ENCODE measurements at places on chromosomes 4 and X.
A peak's percentile ranks its signal among the peaks of the same experiment; 100 is the strongest.

DNA sequence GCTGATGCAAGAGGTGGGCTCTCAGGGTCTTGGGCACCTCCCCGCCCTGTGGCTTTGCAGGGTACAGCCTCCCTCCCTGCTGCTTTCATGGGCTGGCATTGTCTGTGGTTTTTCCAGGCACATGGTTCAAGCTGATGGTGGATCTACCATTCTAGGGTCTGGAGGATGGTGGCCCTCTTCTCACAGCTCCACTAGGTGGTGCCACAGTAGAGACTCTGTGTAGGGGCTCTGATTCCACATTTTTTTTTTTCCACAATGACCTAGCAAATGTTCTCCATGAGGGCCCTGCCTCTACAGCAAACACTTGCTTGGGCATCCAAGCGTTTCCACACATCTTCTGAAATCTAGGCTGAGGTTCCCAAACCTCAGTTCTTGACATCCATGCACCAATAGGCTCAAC is 657.9 kb upstream of the CT83 start:
- no peak for DNase-seq

- no peak for DNase-seq
Measured at GRCh38 chr4:149790172-149790907, 25.3 kb downstream of the IQCM start.

DNA sequence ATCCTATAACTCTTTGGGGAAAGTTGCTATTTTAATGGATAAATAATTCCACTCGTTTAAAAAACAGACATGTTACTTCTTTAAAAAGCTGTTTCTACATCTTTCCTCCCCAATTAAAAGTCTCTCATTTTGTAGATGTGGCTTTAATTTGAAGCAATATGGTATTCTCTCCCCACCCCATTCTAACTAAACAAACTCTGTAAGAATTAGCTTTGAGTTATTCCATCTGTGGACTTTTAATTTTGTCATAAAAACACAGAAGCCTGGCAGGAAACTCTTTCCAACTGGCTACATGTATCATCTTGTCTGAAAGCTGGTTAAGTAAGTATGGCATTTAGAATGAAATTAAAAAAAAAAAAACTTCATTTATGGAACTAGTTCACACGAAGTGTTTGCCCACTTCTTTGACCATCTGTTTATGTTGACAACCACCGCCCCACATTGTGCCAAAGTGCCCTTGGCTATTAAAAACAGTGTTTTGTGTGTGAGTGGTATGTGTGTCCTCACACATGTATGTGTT is 140.3 kb downstream of the NAA11 start:
- DNase-seq, result no peak

DNA sequence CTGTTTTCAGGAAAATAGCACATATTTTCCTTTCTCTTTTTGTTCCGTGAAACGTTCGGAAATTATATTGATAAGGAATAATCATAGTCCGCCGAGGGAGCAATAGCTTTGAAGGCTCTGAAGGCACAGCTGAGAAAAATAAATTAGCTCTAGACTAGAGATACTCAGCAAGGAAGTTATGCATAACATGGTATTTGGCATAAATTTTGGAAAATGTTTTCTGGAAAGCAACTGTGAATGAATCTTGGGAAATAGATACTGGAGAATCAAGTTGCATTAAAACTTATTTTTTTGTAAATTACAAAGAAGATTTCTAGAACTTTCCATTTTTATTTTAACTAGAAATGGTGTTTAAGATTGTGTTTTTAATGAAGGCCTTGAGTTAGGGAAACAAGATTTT is 92.4 kb downstream of the HPRT1 start:
- DNase-seq, result no peak

DNA sequence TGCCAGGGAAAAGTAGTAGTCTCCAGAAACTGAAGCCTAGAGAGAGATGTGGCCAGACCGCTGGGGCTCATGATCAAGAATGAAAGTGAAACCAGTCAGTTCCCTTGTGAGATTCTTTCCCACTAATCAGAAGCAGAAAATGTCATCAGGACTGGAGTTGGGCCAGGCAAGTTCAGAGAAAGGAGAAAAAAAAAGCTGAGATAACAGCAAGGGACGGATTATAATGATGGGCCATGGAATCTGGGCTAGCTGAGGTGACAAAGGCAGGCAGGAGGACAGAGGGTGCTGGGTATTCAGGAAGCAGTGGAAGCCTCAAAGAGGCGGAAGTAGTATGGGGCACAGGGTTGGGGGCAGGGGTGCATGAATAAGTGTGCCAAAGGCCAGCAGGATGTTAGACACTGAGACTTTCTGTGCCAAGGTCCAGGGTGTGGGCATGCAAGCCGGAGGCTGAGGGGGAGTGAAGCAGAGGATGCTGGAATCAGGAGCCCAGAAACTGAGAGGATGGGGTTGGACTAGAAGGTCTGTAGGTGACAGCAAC is 2.5 kb downstream of the CXorf38 start:
- peak; percentile 36 for DNase-seq

DNA sequence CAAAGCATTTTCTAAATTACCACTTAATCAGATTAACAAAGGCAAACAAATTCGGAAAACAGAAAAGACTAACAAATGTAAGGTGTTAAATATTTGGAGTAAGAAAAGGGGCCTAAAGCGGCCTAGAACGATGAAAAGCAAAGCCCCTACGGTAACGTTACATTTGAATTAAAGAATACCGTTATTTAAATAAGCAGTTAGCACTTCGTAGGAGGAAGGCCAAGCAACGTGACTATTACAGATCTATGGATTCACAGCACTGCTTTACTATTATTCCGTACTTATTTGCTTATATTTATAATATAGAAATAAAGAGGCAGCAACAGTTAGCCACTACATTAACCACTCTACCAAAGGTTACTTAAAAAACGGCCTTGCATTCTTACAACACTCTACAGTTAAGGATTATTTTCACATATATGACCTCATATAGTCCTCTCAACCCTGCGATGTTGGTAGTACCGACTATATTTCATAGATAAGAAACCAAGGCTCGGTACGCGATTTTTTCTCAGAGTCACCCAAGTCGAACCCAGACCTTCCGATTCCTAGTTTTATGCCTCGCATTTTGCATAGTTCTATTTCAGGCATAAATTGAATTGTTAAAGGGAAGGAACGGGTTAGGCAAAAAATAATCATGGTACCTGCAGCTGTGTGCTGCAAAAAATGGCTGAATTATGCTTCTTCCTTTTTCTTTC is 2.9 kb downstream of the KLHL15 start:
- no peak for DNase-seq

GRCh38 chr4:82430964-82431745 is 765 bp downstream of the ENOPH1 start:
- peak; percentile 38 for DNase-seq

GRCh38 chrX:21645431-21645830 is 12.7 kb downstream of the KLHL34 start:
- no peak for DNase-seq

DNA sequence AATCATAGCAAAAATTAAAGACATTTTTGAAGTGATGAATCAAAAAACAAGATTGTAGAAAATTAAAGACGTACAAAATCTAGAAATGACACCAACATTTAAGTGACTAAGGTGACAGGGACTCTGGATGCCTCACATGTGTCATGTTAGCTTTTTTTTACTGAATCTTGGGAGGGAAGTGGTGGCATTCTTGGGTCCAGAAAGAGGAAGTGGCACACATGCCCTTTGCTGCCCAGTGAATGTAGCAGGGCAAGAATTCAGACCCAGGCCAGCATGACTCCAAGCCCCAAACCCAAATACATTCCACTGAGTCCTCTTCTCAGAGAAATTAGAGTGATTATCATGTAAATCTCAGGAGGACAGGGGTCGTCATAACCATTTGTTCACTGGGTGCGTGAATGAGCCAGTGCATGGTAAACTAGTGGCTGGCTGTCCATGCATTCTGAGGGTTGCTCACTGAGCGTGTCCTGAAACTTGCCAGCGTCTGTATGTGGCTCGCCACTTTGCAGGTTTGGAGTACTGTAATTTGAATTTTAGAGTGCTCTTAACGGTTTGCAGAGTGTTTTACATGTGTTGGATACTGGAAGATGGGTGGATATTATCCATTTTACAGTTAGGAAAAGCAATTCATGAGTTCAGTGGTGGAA is 55.4 kb upstream of the TBC1D14 start:
- DNase-seq, result no peak

DNA sequence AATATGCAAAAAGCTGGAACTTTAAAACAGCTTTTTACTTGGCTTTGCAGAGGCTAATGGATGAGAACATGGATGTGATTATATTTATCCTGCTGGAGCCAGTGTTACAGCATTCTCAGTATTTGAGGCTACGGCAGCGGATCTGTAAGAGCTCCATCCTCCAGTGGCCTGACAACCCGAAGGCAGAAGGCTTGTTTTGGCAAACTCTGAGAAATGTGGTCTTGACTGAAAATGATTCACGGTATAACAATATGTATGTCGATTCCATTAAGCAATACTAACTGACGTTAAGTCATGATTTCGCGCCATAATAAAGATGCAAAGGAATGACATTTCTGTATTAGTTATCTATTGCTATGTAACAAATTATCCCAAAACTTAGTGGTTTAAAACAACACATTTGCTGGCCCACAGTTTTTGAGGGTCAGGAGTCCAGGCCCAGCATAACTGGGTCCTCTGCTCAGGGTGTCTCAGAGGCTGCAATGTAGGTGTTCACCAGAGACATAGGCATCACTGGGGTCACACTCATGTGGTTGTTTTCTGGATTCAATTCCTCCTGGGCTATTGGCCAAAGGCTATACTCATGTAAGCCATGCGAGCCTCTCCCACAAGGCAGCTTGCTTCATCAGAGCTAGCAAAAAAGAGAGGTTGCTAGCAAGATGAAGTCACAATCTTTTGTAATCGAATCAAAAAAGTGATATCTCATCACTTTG is 15.6 kb downstream of the TLR8 start:
- DNase-seq, result no peak

- DNase-seq, result no peak
Measured at GRCh38 chr4:132556316-132556715, 592.8 kb upstream of the PCDH10 start.

GRCh38 chr4:37964734-37965457 is 4.7 kb downstream of the PTTG2 start:
- no peak for DNase-seq

GRCh38 chrX:2262668-2263055 is 238.1 kb downstream of the DHRSX start:
- DNase-seq, result no peak

DNA sequence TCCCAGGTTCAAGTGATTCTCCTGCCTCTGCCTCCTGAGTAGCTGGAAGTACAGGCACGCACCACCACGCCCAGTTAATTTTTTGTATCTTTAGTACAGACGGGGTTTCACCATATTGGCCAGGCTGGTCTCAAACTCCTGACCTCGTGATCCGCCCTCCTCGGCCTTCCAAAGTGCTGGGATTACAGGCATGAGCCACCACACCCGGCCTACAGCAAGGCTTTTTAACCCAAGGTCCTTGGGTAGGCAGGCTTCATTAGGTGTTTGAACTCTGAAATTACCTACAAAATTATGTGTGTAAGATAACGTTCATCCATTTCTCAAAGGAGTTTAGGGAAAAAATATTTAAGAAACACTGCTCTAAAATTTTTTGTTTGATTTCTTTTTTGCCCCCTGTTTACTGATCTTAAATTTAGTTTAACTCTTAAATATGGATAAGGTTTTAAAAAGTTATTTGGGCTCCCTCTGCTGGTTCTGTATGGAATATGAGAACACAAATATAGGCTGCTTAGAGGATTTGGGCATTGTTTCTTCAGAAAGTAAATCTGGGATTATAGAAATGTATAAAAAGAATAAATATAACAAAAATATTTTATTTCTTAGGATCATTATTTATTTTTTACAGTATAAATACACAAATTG is 92.8 kb downstream of the CBR4 start:
- no peak for DNase-seq

DNA sequence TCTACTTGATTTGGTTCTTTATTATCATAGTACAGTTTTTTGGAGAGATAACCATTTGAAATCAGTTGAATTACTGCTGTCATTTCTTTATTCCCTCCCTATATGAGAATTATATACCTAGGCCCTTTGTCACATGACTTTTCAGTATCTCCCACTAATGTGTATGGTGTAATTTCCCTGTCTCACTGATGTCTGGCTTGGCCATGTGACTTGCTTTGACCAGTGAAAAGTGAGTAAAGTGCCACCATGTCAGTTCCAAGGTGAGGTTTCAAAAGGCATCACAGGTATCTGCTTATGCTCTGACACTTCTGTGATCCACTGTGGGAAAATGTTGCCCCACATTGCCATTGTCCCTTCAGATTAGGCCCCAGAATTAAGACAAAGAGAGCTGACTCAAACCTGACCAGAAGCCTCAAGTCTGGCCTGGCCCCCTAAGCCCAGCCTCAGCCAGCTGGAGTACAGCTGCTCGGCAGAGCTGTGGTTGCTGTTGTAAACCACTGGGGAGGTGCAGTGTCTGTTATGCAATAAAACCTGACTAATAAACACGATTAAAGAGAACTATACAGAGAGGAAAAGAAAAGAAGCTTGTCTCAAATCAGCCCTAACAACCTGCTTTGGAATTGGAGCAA is 27.5 kb downstream of the SETD7 start:
- no peak for DNase-seq

DNA sequence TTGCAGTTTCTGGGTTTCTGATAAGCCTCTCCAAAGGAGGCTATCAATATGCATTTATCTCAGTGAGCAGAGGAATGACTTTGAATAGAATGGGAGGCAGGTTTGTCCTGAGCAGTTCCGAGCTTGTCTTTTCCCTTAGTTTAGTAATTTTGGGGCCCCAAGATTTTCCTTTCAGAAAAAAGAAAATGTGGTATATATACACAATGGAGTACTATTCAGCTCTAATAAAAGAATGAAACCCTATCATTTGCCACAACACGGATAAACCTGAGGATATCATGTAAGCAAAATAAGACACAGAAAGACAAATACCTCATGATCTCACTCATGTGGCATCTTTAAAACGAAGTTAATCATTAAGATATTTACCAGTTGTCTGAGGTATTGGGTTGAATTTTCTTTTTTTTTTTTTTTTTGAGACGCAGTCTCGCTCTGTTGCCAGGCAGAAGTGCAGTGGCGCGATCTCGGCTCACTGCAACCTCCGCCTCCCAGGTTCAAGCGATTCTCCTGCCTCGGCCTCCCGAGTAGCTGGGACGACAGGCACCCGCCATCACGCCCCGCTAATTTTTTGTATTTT is 540 bp downstream of the ZNF721 start:
- no peak for DNase-seq

DNA sequence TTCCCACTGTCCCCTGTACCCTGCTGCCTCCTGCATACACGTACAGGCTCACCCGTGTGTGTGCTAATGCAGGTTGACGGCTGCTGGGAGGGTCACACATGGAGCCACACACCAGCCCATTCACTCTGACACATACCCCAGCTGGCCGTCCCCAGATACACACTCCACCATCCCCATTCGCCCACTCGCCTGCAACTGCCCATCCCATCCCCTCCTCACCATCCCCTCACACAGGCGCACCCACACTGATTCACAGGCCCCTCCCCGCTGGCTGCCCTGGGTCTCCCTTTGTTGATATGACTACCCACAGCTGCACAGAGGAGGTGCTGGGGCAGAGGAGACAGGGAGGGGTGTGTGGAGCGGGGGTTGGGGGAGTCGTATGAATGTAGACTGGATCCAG is 25.7 kb downstream of the PJA1 start:
- no peak for DNase-seq

GRCh38 chrX:11724122-11725017 is 33.7 kb upstream of the MSL3 start:
- peak; percentile 7 for DNase-seq

GRCh38 chr4:26596843-26597242 is 13.0 kb downstream of the TBC1D19 start:
- no peak for DNase-seq

All from activated naive CD8-positive, alpha-beta T cell treated with anti-CD3 and anti-CD28 coated beads, Interleukin-2, amount 50 U/mL, for 24 hours (primary cell).